Stimulated activated CD4-positive, alpha-beta T cell treated with anti-CD3 and anti-CD28 coated beads, Interleukin-1b, Interleukin-23, amount 100 ng/mL, for 48 hours (primary cell): ENCODE measurements at places on chromosomes 12 and 14.

- no peak for DNase-seq
Observed at GRCh38 chr12:83335748-83336147, 649.0 kb downstream of the TMTC2 start.

GRCh38 chr14:58771016-58771415 lies 133.3 kb downstream of the DACT1 start:
- no peak for DNase-seq

DNA sequence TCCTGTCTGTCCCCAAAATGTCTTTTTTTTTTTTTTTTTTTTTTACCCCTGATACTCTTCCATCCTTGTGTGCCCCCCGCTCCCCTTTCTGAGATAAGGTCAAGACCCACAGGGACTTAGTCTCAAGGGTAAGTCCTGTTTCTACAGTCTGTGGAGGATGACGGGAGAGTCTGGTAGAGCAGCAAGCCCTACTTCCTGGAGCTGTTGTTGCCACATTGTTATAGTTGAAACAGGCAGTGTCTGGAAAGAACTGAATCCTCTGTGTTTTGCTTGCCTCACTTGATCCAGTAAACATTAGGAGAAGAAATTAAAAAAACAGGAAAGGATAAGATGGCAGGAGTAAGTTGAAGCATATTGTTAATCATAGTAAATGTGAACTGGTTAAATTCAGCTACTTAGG lies 45.5 kb downstream of the ZNF664 start:
- DNase-seq = no peak

DNA sequence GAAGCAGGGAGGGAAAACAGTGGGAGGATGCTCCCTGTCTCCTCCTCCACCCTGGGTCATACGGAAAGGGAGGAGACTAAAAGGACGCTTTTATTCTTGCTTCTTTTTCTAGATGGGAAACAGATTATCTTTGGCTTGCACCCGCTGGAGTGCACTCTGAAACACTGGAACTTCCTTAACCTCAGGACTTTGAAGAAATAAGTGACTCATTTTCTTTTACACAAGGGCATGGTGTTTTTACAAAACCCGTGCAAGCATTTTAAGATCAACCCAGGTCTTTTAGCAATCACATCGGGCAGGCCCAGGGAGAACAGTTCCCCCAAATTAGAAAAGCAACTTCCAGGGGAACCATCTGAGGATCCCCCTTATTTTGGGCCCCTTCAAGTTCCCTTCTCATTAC lies 80.9 kb upstream of the TSPAN11 start:
- DNase-seq = no peak

GRCh38 chr12:30795410-30796312 lies 40.9 kb upstream of the CAPRIN2 start:
- DNase-seq = peak; percentile 64
